A673 (cell line): ENCODE measurements at places on chromosomes 11 and 22. TPM values are rescaled to one million over a fixed set of nuclear protein-coding genes. Genes with fewer than 3 reads are reported as not detected.

Gene SRPRA
- total RNA-seq, result 123 and 136 TPM in 2 replicates

Gene MUS81
- total RNA-seq, result 64.6 and 77.4 TPM in 2 replicates

Gene ARHGEF17
- total RNA-seq, result 24.0 and 32.0 TPM in 2 replicates

Gene MAPK8IP2
- total RNA-seq, result 7.8 and 11.5 TPM in 2 replicates

Gene RAB3IL1
- 21.9 and 26.9 TPM in 2 replicates for total RNA-seq

Gene C11orf86
- not detected in 2 replicates for total RNA-seq

Gene SHANK3
- 4.4 and 6.4 TPM in 2 replicates for total RNA-seq

Gene C11orf16
- not detected in 2 replicates for total RNA-seq

Gene PLAAT3
- total RNA-seq, result 0.46 and 0.69 TPM in 2 replicates
